Right kidney (tissue), 9 donors: ENCODE measurements at places on chromosomes 11 and 22.

GRCh38 chr11:612201-612960 is 3.4 kb downstream of the IRF7 start:
- DNase-seq: no peak

- no peak for DNase-seq
Measured at GRCh38 chr11:128734103-128734831, 40.4 kb downstream of the FLI1 start.

- no peak for DNase-seq
Measured at GRCh38 chr11:104136861-104137260, 27.1 kb downstream of the PDGFD start.

DNA sequence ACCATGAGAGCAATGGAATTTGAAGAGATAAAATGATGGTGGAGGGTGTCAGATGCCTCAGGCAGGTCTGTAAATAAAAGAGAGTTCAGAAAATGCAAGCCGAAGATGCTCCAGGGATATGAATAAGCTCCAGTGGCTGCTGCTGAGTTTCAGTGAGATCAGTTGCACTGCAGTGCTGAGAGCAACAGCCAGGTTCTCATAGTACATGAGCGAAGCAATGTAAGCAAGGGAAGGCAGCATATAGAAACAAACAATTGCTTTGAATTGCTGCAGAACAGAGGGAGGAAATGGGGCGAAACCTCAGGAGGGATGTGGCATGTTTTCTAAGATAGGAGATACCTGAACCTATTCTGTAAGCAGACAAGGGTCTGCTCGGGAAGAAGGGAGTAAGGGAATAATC is 369.5 kb downstream of the AASDHPPT start:
- DNase-seq: no peak

- no peak for DNase-seq
Measured at GRCh38 chr22:49993649-49994360, 18.8 kb downstream of the IL17REL start.

DNA sequence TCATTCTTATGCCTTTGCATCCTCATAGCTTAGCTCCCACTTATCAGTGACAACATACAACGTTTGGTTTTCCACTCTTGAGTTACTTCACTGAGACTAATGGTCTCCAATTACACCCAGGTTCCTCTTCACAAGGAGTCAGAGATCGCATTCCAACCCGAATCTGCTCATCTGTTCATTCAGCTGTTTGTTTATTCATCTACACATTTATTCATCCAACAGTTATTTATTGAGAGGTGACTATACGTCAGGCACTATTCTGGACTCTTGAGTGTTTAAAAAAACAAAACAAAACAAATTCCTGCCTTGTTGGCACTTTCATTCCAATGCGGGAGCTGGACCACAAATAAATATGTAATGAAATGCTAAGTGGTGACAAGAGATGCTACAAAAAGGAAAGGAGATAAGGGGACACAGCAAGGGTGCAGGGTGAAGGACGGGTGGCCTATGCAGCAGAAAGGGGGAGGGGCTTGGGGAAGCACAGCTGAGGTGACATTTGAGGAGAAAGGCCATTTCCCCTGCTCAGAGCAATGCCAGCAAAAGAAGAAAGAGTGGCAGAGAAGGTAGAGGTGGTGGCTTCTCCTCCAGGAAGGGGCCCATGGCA is 393.8 kb upstream of the SYN3 start:
- DNase-seq: no peak

GRCh38 chr22:50140615-50141014 is 29.9 kb upstream of the PANX2 start:
- no peak for DNase-seq

- no peak for DNase-seq
Measured at GRCh38 chr11:3133261-3134217, 31.6 kb downstream of the OSBPL5 start.

GRCh38 chr22:26825960-26826935 is 168.9 kb downstream of the MIAT start:
- DNase-seq: no peak

DNA sequence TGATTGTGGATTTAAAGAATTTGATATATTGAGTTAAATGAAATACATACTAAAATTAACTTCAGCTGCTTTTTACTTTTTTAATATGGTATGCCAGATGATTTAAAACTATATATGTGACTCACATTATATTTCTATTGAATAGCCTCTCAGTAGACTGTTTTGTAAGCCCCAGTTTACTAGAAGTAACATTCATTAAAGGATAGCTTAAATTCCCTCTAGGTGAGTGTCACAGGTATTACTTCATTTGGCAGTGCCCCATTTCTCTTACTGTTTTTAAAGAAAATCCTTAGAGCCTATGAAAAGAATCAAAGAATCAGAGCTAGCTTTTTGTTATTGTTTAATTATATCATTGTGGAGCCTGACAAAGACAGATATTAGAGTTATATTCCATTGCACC is 48.6 kb downstream of the ZC3H12C start:
- no peak for DNase-seq

DNA sequence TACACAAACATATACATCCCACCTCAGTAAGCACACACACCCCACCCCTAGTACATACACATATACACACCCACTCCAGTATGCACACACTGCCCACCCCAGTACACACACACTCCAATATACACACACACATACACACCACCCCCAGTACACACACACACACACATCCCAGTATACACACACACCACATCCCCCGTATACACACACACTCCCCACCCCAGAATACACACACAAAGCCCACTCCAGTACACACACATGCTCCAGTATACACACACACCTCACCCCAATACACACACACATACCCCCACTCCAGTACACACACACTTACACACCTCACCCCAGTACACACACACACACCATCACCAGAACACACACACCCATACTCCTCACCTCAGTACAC is 7.4 kb downstream of the TECTA start:
- DNase-seq: no peak

DNA sequence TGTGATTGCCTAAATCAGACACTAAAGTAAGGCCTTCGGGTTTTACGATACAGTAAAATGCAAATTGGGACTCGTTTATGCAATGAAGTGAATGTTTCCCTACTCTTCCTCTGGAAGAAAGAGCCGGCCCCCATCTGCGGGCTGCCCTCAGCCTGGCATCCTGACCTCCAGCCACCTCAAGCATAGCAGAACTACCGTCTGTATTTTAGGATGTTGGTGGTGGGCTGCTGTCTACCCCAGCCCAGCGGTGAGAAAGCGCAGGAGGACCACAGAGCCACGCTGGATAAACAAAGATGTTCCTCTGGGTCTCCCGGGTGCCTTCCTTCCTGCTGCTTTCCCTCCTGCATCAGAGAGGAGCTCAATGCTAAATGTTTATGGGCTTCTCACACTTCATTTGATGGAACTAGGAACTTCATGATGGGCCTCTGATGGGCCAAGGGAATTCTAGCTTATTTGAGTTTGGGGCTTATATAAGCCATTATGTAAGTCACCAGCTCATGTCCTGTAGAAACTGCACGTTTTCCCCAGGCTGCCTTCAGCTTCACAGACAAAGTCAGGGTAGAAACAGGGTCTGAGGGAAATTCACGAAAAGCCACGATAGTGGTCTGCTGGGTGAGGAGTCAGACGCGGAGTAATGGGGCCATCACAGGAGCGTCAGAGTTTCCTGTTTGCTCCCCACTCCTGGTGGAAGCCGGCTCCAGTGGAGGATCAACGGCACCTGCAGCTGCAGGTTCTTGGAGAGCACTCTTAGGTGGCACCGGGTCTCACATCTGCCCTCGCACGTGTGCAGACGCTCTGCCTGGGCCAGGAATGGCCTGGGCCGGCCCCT is 287.4 kb downstream of the BRD1 start:
- no peak for DNase-seq

GRCh38 chr11:112734207-112734606 is 227.0 kb upstream of the NCAM1 start:
- DNase-seq: peak; percentile 26

DNA sequence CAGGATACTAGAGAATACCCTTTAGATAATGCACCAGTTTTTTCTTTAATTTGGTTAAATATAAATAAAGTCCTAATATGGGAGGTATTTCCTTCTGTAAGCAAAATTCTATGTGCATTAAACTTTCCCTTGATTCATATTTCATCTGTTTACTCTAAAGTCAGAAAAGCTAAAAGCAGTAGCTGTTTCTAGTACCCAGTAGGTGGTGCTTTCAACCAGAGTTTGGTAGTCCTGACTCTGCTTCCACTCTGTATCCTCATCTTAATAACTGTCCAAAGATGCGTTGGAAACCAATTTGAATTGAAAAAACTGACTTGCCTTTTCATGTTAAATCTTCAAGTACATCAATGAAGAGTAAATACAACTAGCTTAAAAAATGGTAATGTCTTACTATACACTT is 1065.2 kb downstream of the JRKL start:
- no peak for DNase-seq

DNA sequence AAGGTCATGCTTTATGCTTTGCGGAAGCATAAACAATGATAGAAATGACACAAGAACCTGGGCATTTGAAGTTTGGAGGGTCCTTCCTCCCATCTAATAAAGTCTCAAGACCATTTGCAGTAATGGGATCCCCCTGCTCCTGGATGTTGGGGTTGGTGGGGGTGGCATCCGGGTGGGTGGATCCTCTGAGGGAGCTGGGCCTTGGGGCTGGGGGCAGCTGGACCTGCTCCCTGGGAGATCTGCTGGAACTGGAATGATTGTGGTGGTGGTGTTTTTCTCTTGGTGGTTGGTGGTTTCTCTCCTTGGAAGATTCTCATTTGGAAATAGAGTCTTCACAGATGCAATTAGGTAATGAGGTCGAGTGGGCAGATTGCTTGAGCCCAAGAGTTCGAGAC is 2.2 kb upstream of the NAP1L4 start:
- DNase-seq: no peak

DNA sequence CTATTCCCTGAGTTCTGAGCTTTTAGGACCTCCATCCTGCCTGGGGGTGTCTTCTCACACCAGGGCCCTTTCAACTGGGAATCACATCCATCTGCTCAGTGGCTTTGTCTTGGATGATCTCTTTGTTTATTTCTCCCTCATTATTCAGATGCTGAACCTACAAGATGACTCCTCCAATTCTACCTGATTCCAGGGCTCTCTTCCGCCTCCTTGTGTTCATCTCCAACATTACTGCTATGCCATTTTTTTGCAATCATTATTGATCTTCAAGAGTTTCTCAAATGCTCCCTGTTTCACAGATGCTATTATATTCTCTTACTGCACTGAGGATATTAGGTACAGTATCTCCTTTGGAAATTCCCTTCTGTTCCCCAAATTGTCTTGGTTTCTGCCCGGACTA is 307.7 kb downstream of the SHANK2 start:
- no peak for DNase-seq

DNA sequence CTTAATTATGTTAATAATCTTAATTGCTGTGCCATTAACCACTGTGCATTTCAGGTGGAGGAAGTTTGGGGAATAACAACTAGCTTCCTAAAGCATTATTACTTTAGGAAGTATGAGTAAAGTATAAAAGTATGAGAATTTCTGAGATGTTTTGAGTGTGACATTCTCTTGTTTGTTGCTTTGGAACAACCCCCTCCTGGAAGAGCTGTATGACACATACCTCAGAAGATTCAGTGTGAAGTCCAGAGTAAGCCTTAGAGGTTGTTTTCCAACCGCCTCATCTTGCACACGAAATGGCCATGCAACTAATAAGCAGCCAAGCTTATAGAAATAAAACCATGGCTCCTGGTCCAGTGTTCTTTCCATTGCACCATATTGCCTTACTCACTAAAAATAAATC is 21.7 kb downstream of the CCDC81 start:
- DNase-seq: no peak

DNA sequence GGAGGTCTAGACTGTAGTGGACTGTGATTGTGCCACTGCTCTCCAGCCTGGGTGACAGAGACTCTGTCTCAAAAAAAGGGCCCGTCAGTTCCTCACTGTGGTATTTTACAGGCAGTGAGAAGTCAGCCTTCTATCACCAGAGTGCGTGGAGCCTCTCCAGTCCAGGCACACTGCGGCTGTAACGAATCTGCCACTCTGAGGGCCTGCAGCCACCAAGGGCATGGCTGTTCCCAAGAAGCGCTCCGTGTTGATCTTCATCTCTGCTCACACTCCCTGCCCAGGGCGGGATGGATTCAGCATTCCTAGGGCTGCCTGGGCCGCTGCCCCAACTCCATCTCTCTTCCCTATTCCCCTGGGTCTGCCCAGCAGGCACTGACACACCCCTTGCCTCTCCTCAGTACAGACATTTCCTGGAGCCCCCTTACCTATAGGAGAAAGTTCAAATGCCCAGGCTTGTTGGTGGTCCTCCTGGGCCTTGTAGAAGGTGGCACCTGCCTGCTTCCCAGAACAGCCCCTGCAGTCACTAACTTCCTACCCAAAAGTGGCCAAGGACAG is 148.4 kb downstream of the CACNA1I start:
- no peak for DNase-seq

DNA sequence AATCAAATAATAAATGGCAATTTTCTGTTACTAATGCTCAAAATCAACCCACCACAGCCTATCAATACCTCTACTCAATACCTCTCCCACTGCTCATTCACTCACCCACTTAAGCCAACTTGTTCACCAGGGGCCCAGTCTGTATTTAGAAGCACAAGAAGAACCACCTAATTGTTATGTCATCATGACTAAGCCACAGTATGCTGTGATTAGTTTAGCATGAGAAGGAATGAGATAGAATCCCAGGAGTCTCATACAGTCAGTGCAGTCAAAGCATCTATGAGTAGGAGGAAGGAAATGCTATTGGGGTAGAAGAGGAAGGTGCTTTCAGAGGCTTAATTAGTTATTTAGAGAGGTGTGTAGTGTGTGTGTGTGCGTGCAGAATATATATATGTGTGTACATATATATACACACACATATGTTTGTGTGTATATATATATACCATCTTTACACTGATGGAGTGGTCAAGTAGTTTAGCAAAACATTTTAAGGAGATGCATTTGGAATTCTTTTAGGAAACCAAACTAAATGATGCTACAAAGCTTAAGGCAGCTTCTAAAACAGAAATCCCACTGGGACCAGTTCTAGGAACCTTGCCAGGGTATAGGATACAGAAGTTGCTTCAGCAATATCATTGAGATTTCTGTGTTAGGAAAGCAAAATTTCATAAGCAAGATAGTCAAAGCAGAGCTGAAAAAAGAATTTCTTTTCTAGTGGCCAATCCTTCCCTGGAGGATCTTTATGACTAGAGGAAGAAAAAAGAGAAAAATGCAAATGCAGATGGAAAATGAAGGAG is 27.5 kb downstream of the KCNA4 start:
- no peak for DNase-seq

GRCh38 chr11:111091321-111091938 is 154.1 kb upstream of the POU2AF2 start:
- DNase-seq: no peak
